ENCODE measurements at places on chromosomes 3 and 15.

- DNase-seq: no peak
Measured at GRCh38 chr3:66377800-66378199, 123.0 kb downstream of the LRIG1 start.

DNA sequence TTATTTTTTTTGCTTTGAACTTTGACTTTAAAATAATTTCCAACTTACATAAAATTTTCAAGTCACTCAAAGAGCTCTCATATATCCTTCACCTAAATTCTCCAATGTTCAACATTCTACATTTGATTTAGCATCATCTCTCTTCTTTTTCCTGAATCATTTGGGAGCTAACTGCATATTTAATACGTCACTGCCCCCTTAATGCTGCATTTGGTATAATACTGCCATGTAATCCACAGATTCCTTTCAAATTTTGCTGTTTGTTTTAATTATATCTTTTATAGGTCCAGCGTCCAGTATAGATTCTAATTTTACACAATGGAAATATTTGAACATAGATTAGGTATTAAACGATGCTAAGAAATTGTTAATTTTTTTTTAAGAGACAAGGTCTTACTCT lies 2.3 kb upstream of the EIF2AK4 start:
- DNase-seq: no peak

GRCh38 chr15:66713843-66714508 lies 11.9 kb downstream of the SMAD6 start:
- no peak for DNase-seq

- no peak for DNase-seq
Measured at GRCh38 chr15:89665449-89666181, 10.3 kb upstream of the KIF7 start.

- no peak for DNase-seq
Measured at GRCh38 chr3:10530241-10530640, 24.9 kb upstream of the ATP2B2 start.

DNA sequence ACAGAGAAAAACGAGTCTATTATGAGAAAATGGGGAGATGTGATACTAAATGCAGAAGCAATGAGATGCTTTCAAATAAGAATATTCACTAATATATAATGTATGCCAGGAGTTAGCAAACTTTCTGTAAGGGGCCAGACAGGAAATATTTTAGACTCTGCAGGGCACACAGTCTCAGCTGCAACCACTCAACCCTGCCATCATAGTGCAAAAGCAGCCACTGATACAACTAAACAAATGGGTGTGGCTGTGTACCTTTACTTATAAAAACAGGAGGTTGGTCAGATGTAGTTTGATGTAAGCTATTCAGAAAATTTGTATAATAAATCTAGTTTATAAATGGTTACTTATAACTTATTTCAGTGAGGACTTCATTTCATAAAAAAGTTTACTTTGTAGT lies 78.1 kb downstream of the FBXL22 start:
- no peak for DNase-seq

- DNase-seq: no peak
Measured at GRCh38 chr3:179113903-179114302, 34.3 kb upstream of the PIK3CA start.
